ENCODE measurements at places on chromosomes 12 and 14.

DNA sequence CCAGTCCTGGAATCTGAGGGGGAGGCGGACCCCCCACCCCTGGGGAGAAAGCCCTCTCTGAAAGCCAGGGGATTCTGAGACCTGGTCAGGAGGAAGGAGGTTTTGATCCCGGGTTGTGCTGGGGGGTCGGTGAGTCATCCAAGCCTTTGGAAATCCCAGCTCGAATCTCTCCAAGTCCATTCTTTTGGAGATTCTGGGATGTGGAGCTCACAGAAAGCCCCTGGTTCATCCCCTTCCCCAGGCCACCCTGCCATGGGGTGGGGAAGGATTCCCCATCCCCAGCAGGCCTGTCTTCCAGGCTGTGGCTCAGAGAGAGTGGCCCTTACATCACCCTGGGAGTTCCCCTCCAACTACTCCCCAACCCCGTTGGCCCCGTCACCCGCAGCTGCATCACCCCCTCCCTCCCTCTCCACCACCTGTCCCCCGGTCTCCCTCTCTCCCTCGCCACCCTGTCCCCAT is 14.3 kb downstream of the EXOC3L4 start:
- DNase-seq: no peak

DNA sequence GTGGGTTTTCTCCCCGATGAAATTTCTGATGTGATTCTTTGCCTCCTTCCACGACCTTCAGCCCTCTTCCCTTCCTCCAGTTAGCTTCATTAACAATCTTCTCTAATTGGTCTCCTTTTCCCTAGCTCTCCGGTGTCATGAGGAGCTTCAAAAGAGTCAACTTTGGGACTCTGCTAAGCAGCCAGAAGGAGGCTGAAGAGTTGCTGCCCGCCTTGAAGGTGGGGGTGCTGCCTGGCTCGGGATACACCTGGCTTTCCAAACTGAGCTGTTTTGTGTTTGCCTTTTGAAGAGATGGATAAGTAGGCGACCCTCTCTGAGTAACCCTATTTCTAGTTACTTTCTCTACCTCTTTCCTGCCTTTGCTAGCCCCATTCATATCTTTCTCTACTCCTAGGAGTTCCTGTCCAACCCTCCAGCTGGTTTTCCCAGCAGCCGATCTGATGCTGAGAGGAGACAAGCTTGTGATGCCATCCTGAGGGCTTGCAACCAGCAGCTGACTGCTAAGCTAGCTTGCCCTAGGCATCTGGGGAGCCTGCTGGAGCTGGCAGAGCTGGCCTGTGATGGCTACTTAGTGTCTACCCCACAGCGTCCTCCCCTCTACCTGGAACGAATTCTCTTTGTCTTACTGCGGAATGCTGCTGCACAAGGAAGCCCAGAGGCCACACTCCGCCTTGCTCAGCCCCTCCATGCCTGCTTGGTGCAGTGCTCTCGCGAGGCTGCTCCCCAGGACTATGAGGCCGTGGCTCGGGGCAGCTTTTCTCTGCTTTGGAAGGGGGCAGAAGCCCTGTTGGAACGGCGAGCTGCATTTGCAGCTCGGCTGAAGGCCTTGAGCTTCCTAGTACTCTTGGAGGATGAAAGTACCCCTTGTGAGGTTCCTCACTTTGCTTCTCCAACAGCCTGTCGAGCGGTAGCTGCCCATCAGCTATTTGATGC is 797 bp downstream of the ESPL1 start:
- no peak for DNase-seq

DNA sequence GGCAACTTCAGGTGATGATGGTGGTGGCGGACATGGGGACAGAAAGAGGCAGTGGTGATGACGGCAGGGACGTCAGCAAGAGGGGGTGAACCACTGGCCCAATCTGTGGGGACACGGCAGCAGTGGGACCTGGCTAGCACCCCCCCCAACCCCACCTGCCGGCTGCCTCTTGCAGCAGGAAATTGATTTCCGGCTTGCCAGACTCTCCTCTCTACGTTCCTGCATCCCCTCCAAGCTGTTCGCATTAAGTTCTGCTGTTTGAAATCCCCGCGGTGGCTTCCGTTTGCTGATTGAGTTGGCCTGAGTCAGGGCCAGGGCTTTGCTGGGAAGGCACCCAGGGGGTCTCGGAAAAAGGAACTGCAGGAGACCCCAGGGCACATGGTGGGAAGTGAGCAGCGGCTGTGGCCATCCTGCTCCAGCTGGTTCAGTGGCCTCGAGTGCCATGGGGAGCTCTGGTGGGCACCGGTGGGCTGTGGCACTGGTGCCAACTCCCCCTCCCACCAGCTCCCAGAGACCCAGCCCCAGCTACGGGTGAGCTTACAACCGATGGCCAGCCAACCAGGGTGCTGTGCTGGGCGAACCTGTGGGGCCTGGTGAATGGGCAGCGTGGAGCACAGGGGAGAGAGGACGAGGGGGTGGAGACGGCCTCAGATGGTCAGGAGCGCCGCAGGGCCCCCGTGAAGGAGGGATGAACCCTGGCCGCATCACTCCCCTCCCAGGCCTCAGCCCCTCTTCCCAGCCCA is 14.6 kb upstream of the NUDT14 start:
- no peak for DNase-seq

GRCh38 chr14:102554821-102555819 is 37.3 kb upstream of the RCOR1 start:
- peak; percentile 62 for DNase-seq

DNA sequence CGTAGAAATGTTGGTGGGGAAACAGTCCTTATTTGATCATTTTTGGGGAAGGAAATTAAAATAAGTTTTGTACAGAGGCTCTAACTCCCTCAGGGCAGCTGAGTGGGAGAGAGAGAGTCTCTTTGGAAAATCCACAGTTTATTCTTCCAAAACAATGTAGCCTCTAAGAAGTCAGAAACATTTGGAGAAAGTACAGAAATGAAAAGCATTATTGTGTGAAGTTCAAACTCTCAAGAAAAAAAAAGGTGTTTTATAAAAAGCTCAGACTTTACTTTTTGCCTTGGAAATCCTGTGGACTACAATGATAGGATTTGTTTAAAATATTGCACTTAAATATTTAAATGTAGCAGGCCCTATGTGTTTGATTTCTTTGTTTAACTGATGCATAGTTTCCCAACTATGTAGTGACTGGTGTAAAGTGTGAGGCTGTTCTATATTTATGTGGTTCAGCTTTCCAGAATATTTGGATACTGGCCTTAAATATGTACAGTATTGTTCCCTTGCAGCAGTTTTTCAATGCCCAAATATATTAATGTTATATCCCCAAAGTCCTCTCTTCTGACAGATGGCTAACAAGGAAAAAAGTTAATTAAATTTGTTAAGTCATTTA is 82.0 kb upstream of the OTOGL start:
- no peak for DNase-seq

DNA sequence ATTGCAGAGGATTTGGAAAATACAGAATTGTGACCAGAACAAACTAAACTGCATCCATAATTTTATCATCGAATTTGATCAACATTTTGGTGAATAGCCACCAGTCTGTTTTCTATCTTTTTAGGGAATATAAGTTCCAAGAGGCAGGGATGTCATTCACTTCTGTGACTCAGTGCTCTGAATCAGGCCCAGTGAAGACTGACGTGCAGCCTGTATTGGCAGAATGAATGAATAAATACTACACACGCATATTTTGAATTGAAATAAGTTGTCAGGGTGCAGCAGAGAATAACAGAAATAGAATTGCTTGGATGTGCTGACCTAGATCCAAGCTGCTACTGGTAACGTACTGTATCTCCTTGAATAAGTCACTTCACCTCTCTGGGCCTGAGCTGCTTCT is 1.3 kb upstream of the EMP1 start:
- DNase-seq: no peak

GRCh38 chr12:19428246-19428645 is 11.0 kb upstream of the AEBP2 start:
- no peak for DNase-seq

GRCh38 chr14:96965885-96966595 is 168.9 kb downstream of the VRK1 start:
- DNase-seq: no peak

- no peak for DNase-seq
Observed at GRCh38 chr14:22748631-22749068, 17.8 kb upstream of the OXA1L start.

DNA sequence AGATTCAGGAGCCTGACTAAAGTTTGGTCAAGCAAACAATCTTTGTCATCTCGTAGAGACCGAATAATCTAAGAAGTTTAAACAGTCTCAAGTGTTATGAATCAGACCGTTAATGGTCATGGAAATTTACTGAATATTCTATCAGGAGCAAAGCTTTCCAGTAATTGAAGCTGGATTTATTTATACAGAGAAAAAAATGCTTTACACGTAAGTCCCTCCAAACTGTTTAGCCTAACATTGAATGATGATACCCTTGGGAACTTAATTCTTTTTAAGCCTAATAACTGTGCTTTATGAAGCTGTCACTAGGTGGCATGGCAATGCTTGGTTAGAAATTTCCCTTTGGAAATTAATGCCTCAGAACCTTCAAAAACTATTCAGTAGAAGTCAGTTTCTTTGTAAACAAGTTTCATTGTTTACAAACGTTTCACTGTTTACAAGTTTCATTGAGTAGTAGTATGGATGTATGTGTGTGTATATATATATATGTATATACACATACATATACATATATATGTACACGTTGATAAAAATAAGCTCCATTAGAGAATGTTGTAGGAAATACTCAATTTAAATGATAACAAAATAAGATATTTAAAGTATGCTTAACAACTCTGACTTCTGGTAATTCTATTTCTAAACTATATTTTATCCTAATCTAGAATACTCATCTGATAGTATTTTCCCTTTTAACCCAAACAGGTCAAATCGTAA is 32.1 kb downstream of the DEPDC4 start:
- DNase-seq: peak; percentile 8

GRCh38 chr12:130195776-130196175 is 33.5 kb downstream of the FZD10 start:
- no peak for DNase-seq

DNA sequence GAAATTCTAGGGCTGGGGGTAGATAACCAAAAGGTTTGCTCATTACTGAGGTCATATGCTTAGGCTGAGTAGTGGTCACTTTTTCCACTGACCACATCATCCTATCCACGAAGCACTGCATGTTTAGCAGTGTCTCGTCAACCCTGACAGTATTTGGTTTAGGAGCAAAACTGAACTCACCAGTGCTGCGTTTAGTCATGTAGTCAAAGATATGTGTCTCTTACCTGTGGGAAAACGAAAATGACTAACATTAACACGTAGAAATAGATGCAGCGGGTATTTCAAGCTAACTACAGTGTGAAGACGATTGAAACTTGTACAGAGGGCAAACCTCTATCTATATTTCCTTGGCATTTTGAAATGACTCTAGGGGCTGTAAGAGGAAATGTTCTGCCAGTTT is 34.6 kb downstream of the MTHFD1 start:
- DNase-seq: no peak

GRCh38 chr12:25670076-25671055 is 117.3 kb upstream of the LMNTD1 start:
- no peak for DNase-seq

DNA sequence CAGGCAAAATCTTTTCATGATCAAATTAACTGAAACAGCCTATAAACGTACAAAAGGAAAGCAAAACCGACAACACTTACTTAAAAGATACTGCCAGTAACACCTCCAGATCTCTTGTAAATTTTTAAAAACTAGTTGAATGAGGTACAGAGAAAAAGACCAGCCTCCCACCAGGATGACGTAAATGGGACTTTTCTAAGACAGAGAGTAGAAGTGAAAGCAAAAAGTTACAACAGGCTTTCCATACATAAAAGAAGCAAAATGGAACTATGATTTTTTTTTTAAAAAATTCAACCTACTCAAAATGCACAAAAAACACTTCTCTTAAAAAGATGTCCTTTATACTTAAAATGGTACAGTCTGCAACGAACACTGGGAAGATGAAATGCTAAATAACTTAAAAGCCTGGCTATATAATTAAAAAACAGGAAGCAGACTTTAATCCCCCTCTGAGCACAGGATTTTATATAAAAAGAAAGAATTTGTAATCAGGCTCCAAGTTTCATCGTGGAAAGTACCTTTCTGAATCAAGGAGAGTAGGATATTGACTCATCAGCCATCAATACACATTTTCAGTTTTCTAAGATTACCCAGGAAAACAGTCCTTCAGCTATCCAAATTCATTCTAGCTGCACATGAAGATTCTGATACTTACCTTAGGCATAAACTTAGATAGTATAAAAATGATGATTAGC is 14.2 kb upstream of the MYO1A start:
- DNase-seq: peak; percentile 85

GRCh38 chr14:98119739-98120138 is 1152.3 kb downstream of the BCL11B start:
- DNase-seq: no peak

GRCh38 chr12:14845350-14845750 is 2.0 kb upstream of the ART4 start:
- DNase-seq: peak; percentile 45

- no peak for DNase-seq
Observed at GRCh38 chr12:104662203-104662602, 205.5 kb downstream of the CHST11 start.

All from central memory CD4-positive, alpha-beta T cell (primary cell).